Activated CD4-positive, CD25-positive, alpha-beta regulatory T cell treated with anti-CD3 and anti-CD28 coated beads, Interleukin-2, amount 50 U/mL, for 24 hours (primary cell): ENCODE measurements at places on chromosomes 13 and 19.

GRCh38 chr19:3867971-3868769 lies 668 bp downstream of the ZFR2 start:
- no peak for ATAC-seq

DNA sequence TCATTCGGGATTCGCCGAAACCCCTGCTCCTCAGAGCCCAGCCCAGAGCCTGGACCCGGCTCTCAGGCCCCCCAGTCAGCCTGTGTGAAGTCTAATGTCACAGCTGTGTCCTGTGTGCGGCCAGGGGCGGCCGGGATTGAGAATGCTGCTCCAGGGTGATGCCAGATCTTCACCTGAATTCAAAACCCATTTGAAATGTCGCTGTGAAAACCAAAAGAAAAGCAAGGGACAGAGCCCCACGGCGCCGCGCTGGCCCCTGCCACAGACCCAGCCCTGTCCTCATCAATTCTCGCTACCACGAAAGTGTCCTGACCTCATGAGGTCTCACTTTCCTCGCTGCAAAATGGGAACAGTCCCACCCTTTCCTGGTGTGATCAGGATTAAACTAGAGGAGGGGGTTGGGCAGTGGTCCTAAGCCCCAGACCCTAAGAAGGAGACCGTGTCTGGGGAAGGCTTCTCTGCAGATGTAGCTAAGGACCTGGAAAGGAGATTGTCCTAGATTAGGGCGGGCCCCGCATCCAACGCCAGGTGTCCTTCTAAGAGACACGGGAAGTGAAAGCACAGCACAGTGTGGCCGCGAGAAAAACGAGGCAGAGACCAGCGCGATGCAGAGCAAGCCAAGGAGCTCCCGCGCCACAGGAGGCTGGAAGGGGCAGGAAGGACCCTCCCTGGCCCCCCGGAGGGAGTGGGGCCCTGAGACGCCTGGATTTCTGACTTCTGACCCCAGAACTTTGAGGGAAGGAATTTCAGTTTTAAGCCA lies 34.0 kb upstream of the SPACA7 start:
- no peak for ATAC-seq

DNA sequence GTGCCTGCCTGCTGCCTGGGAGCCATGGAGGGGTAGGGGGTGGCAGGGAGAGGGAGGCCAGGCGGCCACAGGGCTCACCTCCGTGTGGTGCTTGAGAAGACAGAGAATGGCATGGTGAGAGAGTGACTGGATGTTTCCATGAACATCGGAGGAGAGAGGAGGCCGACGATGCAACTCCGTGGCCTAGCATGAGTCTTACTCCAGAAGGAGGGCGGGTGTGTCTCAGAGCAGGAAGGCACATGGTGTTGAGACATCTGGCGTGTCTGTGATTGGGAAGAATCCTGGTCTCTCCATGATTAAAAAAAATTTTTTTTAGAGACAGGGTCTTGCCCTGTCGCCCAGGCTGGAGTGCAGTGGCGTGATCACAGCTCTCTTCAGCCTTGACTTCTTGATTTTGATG lies 5.1 kb downstream of the IRGC start:
- ATAC-seq: no peak

DNA sequence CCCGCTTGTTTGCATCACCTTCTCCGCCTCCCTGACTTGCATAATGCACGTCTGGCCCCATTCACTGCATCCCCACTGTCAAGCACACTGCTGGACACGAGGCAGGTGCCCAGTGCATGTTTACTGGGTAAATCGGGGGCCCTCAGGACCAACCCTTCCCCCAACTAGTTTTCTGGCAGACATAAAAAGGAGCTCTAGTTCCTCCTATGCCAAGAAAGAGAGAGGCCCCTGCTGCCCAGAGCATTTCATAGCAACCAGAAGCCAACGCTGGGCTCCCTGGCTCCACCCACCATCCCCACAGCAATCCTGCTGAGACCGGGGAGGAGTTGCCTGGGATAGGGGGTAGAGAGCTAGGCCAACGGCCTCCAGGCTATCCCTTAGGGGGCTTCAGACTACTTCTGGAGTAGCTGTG lies 23.2 kb downstream of the ANKRD27 start:
- no peak for ATAC-seq

DNA sequence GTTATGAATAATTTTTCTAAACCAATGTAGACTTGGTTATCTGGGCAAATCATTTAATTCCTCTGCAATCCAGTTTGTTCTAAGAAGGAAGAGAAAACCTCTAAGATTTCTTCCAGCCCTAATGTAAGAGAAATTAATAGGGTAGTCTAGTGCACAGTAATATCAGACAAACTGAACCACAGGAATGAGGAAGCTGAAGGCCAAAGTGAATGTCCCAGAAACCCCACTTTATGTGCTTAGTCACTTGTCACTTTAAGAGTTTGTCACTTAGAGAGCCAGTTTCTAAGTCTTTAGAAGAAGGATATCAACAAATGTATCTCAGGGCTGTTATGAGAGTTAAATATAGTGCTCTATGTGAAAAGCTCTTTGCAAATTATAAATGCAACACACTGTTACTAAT lies 750.6 kb downstream of the DIAPH3 start:
- no peak for ATAC-seq

GRCh38 chr13:36006894-36007675 lies 124.1 kb downstream of the DCLK1 start:
- no peak for ATAC-seq

- ATAC-seq: no peak
Measured at GRCh38 chr13:73090116-73090822, 31.5 kb downstream of the KLF5 start.
